ENCODE measurements at places on chromosomes 2 and 18.

- DNase-seq = no peak
- no peaks in the 10 kb centered on the region for H3K36me3 ChIP-seq
- peaks cover 53% of the 10 kb centered on the region for H3K27me3 ChIP-seq
- H3K4me1 ChIP-seq = no peaks in the 10 kb centered on the region
- no peak overlapping the region for H3K4me3 ChIP-seq
Measured at GRCh38 chr18:3870914-3871313, 420.9 kb downstream of the TGIF1 start.

DNA sequence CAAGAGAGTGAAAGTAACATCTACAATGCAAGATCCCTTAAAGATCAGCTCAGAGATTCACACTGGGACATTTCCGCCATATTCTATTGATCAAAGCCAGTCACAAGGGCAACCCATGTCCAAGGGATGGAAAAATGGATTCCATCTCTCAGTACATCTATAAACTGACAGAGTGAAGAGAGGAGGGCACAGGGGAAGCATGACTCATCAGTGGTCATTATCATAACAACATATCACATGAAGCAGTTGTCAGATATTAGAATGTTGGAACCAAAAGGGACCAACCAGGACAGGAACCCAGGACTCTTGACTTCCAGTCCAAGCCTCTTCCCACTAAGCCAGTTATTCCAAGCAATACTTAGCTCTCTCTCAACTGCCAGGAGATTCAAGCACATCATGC, 54.9 kb upstream of the IGFBP2 start:
- no peaks in the 10 kb centered on the region for H3K36me3 ChIP-seq
- peaks cover 10% of the 10 kb centered on the region for H3K27me3 ChIP-seq
- H3K4me3 ChIP-seq = no peak overlapping the region
- no peak for DNase-seq

- no peak for DNase-seq
- H3K4me1 ChIP-seq = no peaks in the 10 kb centered on the region
- no peak overlapping the region for H3K27ac ChIP-seq
- H3K27me3 ChIP-seq = no peaks in the 10 kb centered on the region
Measured at GRCh38 chr2:81403508-81403907, 1099.0 kb upstream of the LRRTM1 start.

GRCh38 chr2:185433824-185434223, 304.8 kb upstream of the FSIP2 start:
- H3K27me3 ChIP-seq = no peaks in the 10 kb centered on the region
- H3K4me3 ChIP-seq = no peak overlapping the region
- no peaks in the 10 kb centered on the region for H3K36me3 ChIP-seq
- no peak overlapping the region for H3K27ac ChIP-seq
- H3K4me1 ChIP-seq = no peaks in the 10 kb centered on the region

DNA sequence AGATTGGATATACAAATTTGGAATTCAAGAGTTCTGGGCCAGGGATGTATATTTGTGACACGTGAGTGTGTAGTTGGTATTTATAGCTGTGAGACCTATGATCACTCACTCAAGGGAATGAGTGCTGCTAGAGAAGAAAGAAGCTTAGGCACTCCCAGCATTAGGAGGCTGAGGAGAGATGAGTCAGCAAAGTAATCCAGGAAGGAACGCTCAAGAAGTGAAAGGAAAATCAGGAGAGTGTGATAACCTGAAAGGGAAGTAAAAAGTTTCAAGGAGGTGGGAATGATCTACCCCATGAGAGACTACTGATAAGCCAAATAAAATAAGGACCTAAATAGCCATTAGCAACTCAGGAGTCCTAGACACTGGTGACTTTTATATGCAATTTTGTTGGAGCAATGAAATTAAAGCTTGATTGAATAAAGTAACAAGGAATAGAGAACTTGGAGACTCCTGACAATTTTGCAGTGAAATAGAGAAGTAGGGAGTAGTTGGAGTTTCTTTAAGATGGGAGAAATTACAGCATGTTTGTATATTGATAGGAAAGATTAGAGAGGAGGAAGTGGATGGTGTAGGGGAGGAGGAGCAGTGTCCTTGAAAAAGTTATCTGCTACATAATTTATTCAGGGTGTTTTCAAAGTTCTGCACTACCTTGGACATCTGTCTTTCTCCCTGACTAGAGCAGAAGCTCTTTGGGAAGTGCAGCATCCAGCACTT, 89.9 kb downstream of the UBE2E3 start:
- DNase-seq = peak; percentile 36
- no peaks in the 10 kb centered on the region for H3K36me3 ChIP-seq
- H3K27me3 ChIP-seq = no peaks in the 10 kb centered on the region
- no peak overlapping the region for H3K4me3 ChIP-seq

GRCh38 chr2:190707726-190708125, 58.8 kb downstream of the NAB1 start:
- DNase-seq = no peak
- H3K27ac ChIP-seq = no peak overlapping the region
- no peaks in the 10 kb centered on the region for H3K27me3 ChIP-seq
- no peak overlapping the region for H3K4me3 ChIP-seq

- no peaks in the 10 kb centered on the region for H3K36me3 ChIP-seq
- H3K4me3 ChIP-seq = no peak overlapping the region
- peak; percentile 54 for DNase-seq
- H3K4me1 ChIP-seq = no peaks in the 10 kb centered on the region
- H3K27me3 ChIP-seq = peaks cover 56% of the 10 kb centered on the region
Measured at GRCh38 chr18:47050468-47050867, 15.0 kb upstream of the ELOA2 start.

DNA sequence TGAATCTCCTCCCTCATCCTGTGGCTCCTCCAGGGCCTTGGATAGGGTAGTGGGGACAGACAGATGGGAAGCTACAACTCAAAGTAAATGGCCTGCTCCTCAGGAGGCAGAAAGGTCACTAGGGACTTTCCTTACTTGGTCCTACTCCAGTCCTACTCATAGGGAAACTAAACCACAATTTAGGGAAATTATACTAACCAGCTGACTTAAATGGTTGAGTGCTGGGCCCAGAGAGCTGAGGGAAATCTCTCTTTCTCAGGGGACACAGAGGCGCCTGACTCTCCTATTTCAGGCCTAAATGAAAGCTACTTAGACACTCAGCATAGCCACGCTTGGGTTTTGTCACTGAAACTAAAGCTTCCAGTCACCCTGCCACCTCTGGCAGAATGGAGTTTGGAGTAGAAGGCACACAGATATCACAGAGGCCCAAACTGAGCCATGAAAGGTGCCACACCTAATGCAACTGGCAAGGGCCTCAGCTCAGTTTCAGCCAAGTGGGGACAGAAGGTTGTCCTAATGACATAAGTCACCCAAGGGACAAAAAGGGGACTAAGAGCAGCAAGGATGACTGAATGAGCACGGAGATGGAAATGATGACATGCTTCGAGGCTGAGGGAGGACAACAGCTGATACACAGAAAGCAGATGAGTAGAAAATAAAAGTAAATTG, 24.0 kb downstream of the CERKL start:
- H3K27ac ChIP-seq = no peak overlapping the region
- DNase-seq = no peak
- H3K27me3 ChIP-seq = no peaks in the 10 kb centered on the region

DNA sequence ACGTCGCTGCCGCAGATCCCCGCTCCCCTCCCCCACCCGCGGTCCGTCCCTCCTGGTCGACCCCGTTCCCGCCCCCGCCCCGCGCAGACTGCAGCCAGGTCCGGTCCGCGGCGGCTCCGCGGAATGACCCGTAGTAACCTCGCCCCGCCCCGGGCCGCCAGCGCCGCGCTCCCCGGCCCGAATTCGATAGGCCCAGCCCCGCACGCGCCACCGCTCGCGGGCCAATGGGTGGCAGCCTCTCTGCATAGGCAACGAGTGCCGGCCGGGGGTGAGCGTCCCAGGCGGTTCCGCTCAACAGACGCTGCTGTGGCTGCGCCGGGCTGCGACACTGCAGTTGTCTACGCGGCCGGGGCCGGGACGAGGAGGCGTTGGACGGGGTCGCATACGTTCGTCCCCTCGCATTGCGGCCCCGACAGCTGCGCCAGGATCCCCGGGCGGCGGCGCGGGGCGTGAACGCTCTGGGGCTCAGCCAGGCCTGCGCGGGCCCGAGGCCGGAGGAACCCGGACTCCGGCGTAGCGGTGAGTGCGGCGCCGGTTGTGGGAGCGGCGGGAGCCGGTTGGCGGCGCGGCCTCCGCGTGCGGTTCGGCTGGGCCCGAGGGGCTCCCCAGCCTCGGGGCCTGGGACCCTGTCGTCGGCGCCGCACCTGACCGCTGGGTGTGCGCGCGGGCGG, at the start of gene ACSL3:
ACSL3 (plus strand) TSS at position 297 of the 671 bp plus-strand sequence. CDS start 47,737 bp downstream, outside the sequence.
- H3K27ac ChIP-seq = peak within 1 kb of the TSS; percentile 91
- no peaks in the 10 kb centered on the region for H3K36me3 ChIP-seq
- peaks cover 33% of the 10 kb centered on the region for H3K4me1 ChIP-seq
- no peaks in the 10 kb centered on the region for H3K27me3 ChIP-seq
- DNase-seq = peak; percentile 78

GRCh38 chr2:236661061-236661761, 91.6 kb downstream of the ACKR3 start:
- H3K4me3 ChIP-seq = no peak overlapping the region
- H3K27me3 ChIP-seq = peaks cover 75% of the 10 kb centered on the region
- no peak for DNase-seq

DNA sequence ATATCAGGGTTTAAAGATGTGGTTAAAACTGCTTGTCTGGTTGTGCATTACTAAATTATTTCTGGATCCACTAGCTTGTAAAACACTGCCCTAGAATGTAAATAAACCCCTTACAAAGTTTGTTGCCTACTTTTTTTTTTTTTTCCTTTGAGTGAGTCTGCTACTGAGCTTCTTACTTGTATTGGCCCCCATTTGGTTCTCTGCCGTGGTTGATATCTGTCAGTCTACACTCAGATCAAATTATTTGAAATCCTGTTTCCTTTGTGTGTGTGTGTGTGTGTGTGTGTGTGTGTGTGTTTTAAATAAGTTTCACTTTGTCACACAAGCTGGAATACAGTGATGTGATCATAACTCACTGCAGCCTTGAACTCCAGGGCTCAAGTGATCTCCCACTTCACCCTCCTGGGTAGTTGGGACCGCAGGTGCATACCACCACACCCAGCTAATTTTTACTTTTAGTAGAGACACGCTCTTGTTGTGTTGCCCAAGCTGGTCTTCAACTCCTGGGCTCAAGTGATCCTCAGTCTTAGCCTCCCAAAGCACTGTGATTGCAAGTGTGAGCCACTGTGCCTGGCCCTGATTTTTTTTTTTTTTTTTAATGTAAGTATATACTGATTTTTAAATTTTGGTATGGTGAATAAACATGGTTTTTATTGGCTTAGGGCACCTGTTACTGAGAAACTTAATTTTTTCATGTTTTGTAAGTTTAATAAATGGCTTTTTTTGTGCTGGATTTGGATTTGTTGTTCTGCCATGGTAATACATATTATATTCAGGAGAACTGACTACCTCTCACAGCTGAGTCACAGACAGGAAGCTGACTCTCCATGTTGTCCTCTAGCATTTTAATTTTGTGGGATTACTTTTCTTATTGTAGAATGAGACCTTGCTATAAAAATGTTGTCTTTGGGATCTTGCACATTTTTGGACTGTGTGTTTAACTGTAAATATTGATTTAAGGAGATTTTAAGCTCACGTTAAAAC, 48.5 kb downstream of the MAP4K4 start:
- H3K27ac ChIP-seq = no peak overlapping the region
- DNase-seq = no peak
- H3K27me3 ChIP-seq = no peaks in the 10 kb centered on the region
- H3K4me3 ChIP-seq = no peak overlapping the region
- H3K4me1 ChIP-seq = peaks cover 22% of the 10 kb centered on the region

DNA sequence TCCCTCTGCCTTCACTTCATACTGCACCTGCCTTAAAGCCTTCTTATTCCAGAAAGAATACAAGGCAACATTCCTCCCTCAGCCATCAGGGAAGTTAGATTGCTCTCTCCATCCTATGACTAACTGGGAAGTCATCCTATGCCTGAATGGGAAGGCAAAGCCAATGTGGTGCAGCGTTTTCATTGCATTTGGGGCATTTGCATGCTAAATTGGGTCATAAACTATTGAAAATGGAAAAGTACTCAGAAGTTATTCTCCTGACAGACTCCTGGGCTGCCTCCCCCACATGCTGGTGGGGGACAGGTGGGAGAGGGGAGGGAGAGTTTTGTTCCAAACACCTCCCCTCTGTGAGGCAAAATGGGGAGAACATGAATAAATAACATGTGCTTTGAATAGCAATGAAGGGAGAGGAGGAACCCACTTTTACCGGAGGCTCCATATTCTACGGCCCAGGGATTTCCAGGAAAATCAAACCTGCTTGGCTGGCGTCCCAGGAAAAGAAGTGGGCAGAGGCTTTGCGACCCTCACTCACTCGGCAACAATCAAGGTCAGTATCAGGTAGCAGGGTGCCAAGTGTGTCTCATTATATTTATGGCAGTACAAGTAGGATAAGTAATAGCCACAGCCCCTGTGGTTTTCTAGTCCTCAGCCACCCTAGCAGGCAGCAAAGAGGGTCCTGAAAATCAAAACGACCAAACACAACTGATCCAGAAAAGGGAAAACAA, 84.1 kb downstream of the BOD1L2 start:
- peaks cover 23% of the 10 kb centered on the region for H3K27me3 ChIP-seq
- H3K4me3 ChIP-seq = no peak overlapping the region
- H3K27ac ChIP-seq = no peak overlapping the region
- H3K36me3 ChIP-seq = no peaks in the 10 kb centered on the region

DNA sequence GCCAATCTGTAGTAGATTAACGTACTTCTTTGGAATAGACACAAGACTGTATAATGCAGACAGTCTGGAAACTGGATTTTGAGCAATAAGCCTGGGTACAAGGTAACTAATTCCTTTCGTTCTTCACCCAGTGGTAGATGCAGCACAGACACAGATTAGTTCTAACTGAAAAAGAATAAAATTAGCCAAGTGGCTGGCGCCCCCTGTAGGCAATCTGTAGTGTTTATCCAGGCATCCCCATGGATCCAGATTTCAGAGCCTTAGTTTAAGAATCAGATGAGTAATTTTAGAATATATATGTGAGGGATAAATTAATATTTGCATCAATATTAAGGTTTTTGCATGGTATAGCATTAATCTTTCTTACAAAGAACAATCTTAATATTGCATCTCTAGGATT, 563.9 kb downstream of the DCC start:
- H3K36me3 ChIP-seq = no peaks in the 10 kb centered on the region
- H3K27ac ChIP-seq = no peak overlapping the region
- H3K27me3 ChIP-seq = no peaks in the 10 kb centered on the region
- H3K4me1 ChIP-seq = no peaks in the 10 kb centered on the region
- H3K4me3 ChIP-seq = no peak overlapping the region

DNA sequence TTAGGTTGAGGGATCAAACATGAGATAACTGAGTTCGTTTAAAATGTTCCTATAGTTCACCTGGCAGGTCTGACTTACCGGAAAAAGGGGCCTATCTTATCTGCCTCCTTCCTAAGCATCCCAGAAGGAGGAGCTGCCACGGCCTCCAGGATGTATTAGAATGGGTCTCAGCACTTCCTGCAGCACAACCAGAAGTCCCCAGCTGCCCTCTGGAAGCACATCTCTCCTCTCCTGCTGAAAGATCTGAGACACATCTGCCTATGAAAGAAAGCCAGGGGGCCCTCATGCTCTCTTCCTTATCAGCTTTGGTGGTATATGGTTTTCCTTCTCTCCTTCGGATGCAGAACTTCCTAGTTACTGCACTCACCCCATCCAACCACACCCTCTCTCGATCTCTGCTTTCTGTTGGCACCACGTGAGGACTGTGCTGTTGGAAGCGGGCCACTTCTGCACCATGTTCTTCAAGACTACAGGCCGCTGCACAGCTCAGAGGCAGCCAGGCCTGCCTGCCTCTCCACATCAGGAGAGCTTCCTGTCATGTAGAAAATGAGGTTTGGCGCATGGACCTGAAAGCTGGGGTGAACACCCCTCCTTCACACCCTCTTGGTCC, 6.5 kb downstream of the IGFBP5 start:
- no peak overlapping the region for H3K4me3 ChIP-seq
- no peak overlapping the region for H3K27ac ChIP-seq
- H3K27me3 ChIP-seq = no peaks in the 10 kb centered on the region
- peaks cover 37% of the 10 kb centered on the region for H3K4me1 ChIP-seq
- no peaks in the 10 kb centered on the region for H3K36me3 ChIP-seq

GRCh38 chr2:11256166-11256565, 88.3 kb downstream of the ROCK2 start:
- H3K4me1 ChIP-seq = no peaks in the 10 kb centered on the region
- no peaks in the 10 kb centered on the region for H3K36me3 ChIP-seq
- H3K4me3 ChIP-seq = no peak overlapping the region
- H3K27ac ChIP-seq = no peak overlapping the region
